ENCODE measurements at places on chromosomes 13 and 19.

GRCh38 chr13:88294368-88294767 is 623.2 kb downstream of the SLITRK5 start:
- DNase-seq = no peak

GRCh38 chr19:45528744-45529419 is 21.6 kb downstream of the VASP start:
- DNase-seq = no peak

DNA sequence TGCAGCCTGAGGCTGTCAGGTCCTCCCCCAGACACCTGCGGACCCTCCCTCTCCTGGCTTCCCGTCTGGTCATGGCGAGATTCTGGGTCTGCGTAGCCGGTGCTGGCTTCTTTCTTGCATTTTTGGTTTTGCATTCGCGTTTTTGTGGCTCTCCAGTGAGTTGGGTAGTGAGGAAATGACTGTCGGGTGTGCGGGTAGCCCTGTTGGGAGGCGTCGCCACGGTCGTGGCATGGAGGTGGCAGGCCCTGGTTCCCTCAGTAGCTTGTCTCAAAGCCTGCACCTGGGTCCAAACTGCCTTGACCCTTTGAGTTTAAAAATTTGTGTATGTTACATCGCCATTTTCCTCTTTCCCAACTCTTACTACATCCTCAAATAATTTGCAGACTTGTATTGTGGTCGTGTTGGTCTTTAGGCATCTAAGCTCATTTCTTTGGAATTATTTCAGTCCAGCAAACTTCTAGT is 344 bp downstream of the NHLRC3 start:
- no peak for DNase-seq

GRCh38 chr19:47272448-47273312 is 2.0 kb upstream of the INAFM1 start:
- DNase-seq = no peak

GRCh38 chr19:52114691-52115090 is 19.1 kb upstream of the ZNF841 start:
- DNase-seq = no peak

- DNase-seq = no peak
Observed at GRCh38 chr19:12578641-12579040, 27.4 kb upstream of the ZNF564 start.

GRCh38 chr13:102678339-102679107 is 16.3 kb downstream of the METTL21C start:
- no peak for DNase-seq

DNA sequence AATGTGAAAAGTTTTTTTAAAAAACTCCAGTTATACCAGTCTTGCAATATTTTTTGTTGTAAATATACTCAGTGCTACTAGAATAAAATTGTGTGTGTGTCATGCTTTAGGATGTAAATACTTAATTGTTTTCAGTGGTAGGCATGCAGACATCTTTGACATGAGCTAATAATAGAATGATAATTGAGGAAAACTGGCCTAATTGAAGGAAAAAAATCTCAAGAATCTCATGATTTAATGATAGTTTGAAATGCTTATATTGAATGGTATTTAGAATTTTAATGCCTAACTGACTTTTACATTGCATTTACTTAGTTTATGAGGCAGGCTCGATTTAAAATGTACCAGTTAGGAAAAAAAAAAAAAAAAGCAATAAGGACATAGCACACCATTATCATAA is 3.2 kb upstream of the MAB21L1 start:
- DNase-seq = no peak

DNA sequence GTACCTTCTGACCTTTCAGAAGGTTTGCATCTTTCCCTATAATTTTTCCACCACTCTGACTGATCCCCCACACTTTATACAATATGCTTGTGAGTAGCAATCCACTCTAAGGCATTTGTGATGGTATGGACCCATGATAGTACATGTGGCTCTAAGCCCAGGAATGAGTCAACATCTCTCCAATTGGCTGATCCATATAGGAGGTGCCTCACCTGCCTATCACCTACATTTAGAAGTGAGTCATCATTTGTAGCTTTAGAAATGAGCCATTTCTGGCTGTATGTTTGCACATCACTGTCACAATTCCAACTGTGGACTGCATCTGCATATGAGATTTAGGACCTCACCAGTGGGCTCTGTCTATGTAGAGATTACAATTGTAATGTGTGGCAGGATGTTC is 133.1 kb upstream of the ZNF91 start:
- no peak for DNase-seq

GRCh38 chr13:33644581-33645543 is 173.1 kb upstream of the RFC3 start:
- DNase-seq = no peak

DNA sequence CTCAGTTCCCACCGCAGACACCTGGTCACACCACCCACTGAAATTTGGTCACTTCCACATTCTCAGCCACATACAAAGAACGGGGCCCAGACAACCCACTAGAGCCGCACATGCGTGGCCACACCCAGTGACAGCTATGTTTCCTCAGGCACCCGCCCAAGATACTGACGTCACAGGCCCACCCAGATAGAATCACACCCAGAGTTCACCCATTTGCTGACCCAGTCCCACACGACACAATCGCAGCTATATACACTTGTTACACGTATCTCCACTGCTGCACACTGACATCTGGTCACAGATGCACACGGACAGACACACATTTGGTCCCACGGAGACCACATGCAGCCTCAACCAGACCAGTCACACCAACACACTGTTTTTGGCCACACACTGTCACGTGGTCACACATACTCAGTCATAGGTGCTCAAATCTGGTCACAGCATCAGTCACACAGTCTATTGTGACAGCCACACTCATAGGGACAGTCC is 2.9 kb downstream of the NUMBL start:
- DNase-seq = no peak

DNA sequence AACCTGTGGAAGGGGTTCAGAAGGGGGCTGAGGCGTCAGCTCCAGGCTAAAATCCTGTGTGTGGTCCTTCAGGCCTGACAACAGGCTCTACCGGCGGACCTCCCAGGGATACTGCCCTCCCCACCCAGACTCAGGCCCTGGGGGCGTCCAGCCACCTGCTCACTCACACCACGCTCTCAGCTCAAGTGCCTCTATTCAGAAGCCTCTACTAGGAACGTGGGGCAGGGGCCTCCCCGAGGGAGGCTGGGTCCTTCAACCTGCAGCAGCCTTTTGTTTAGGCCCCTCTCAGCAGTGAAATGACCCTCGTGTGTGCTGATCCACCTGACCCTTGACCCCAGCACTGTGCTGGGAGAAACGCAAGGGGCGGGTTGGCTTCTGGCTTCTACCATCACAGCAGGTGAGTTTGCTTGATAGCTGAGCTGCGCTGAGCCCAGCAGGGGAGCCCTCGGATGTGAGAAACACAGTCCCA is 10.6 kb downstream of the PLPP2 start:
- DNase-seq = no peak

GRCh38 chr19:55369653-55370304 is 484 bp downstream of the IL11 start:
- no peak for DNase-seq

- no peak for DNase-seq
Observed at GRCh38 chr13:28384789-28385188, 110.1 kb downstream of the FLT1 start.

GRCh38 chr13:72960114-72960513 is 98.7 kb upstream of the KLF5 start:
- no peak for DNase-seq

DNA sequence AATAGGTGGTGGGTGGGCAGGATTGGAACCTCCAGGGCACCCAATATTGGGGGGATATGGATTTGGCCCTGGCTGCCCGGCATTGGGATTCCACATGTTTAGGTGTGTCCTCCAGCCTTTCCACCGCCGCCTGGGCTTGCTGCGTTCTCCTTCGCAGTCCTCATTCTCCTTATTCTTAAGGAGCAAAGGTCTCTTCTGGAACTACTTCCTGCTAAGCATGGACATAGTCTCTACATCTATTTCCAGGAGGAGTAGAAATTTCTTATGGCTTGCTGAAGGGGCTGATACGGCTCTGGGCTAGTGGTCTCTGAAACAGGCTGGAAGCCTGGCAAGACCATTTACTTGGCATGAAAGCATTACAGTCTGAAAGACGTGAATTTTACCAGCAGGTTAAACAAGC is 9.2 kb upstream of the FCGBP start:
- DNase-seq = no peak

DNA sequence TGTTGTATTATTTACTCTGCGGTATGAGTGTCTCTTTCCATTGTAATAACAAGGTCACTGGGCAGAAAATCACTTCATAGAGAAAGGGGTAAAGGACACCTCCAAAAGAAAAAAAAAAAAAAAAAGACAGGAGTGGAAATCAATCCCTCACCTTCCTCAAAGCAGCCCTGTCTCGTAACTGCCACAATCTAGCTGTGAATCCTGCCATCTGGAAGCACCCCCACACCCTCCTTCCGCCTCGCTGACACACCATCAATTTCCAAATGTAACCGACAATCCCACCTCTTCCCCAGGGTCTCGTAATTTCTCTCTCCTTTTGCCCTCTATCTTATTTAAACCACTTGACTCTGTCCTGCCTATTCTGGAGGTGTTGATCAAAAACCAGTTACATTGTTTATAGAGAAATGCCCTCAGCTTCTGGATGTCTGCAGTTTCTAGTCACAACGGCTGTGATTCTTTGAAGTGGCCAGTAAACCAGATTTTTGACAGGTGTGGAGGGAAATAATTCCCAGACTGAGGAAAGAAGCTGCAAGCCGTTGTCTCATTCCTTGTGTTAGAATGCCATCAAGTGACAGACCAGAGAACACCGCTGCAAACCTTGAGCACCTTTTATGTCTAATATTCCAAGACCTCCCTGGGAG is 9.1 kb upstream of the POP4 start:
- DNase-seq = peak; percentile 33

GRCh38 chr13:21676611-21677021 is 5.7 kb downstream of the FGF9 start:
- no peak for DNase-seq

DNA sequence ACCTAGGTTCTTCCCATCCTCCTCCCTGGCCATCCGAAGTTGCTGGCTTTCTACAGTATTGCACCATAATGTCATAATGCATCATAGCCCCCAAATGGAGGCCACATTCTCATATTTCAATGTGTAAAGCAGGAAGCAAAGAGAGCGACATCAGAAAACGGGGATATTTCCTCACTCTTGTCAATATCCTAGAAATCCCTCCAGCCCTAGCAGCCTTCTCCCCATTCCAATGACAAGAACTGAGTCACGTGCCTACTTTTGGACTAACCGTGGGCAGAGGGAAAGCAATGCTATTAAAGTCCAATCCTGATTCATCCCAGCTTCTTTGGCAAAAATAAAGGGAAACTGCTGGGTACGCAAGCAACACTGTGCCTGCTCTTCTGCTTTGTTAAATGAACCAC is 4.3 kb upstream of the RAP2A start:
- no peak for DNase-seq

- no peak for DNase-seq
Observed at GRCh38 chr19:50290775-50291174, 38.4 kb downstream of the KCNC3 start.

DNA sequence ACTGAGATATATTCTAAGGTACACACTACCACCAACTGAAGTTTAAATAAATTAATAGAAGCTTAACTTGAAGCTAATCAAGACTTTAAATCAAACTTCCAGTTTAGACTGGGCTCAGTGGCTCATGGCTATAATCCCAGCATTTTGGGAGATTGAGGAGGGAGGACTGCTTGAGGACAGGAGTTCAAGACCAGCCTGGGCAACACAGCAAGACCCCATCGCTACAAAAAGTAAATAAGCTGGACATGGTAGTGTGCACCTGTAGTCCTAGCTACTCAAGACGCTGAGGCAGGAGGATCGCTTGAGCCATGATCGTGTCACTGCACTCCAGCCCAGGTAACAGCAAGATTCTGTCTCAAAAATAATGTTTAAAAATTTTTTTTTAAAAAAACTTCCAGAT is 8.6 kb downstream of the KPNA3 start:
- DNase-seq = no peak

GRCh38 chr13:61188057-61188456 is 227.6 kb downstream of the PCDH20 start:
- no peak for DNase-seq

GRCh38 chr13:93147946-93148345 is 78.7 kb upstream of the GPC6 start:
- no peak for DNase-seq

- no peak for DNase-seq
Observed at GRCh38 chr19:12967907-12968306, 1.5 kb upstream of the DAND5 start.

Measured in Panc1 (cell line).